Uterus (tissue), 4 donors: ENCODE measurements at places on chromosomes 5 and 9.

DNA sequence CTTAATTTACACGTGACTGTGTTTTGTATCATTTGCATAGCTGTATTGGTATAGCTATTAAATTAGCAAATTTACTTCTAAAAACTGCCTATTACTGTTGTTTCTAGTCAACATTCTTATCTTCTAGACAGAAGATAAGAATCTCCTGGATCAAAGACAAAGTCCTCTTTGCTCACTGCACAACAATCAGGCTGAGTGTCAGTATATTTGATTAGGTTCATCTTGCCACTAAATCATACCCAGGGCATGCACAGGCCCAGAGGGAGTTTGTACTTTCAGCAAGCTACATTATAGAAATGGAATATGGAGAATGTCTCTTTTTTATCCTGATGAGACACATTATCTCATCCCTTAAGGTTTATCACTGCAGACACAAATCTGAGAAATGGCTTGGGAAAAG lies 579.1 kb downstream of the SLCO4C1 start:
- no peak for DNase-seq

DNA sequence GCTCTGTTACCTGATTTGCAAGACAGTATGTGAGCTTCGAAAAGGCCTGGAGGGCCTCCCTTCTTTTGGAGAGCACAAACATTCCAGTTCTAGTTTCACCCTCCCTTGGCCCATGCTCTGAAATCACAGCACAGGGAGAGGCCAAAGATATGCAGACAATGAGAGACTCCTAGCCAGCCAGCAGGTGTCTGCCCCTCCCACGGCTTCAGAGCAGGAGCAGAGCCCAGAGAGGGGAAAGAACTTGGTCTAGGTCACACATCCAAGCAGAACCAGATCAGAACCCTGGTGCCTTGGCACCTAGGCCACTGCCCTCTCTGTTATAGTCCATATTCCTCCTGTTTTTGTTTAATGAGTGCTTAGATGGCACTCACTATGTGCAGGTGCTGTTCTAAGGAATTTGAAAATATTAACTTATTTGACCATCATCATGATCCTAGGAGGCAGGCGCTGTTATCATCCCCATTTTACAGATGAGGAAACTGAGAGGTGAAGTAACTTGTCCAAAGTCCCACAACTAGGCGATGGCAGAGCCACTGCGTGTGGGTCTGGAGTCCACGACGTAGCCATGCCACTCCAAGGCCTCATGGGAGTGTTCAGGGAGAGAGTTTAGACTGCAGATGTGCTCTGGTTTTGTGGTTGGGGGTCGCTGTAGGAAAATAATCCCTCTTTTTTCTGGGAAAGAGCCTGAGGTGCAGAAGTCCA lies 27.2 kb downstream of the TMOD1 start:
- DNase-seq: peak; percentile 24

DNA sequence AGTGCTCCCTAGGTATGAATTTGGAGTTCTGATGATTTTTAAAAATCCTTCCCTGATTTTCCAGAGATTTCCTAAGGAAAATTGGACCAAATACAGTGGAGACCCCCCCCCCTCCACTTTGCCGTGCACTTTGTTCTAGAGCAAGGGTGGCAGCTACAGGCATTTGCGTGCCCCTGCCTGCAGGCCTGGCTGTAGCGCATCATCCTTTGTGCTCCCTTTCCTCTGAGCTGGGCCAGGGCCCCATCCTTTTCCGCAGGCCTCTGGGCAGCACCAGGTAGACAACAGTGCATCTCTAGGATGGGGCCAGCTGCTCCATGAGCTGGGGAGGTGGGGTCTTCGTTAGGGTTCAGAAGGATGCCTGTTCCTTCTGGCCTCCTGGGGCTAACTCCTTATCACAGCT lies 39.6 kb downstream of the TRIO start:
- no peak for DNase-seq

- no peak for DNase-seq
These were observed 8.9 kb upstream of the AGXT2 start for GRCh38 chr5:35056686-35057085.

DNA sequence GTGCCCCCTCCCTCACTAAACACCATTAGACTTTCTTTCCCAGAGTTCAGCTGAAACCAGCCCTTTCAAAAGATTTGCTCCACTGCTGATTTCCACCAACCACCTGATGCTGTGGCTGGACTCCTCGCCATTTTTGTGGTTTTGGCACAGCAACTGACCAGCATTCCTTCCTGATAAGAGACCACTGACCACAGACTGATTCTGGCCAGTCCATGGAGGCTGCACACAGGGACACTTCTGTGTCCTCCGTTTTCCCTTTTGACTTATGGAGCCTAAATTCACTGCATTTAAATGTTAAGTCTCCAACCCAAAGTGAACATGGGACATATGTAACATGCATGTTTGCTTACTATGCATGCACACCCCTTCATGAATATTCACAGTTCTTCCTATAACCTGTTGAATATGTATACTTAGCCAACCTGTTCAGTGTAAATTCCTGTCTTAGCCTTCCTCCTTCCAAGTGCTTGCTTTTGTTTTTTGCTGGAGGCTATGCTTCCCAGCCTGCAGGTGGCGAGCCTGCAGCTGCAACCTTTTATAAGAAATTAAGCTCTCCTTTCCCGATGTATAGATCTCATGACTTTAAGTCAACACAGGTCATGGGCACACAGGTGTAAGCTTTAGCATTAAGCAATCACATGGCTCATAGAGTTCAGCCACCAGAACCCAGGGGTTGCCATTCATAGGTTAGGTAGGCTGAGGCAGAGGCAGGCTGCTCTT lies 78.7 kb downstream of the ACTL7B start:
- no peak for DNase-seq

- DNase-seq: peak; percentile 73
These were observed 120.6 kb downstream of the MSX2 start for GRCh38 chr5:174844971-174845370.

- no peak for DNase-seq
These were observed 984 bp upstream of the RAD23B start for GRCh38 chr9:107281922-107282667.

- DNase-seq: no peak
These were observed 246.5 kb downstream of the PCSK5 start for GRCh38 chr9:76136986-76137385.
